H54 (cell line): ENCODE measurements at places on chromosomes 3 and 15.

DNA sequence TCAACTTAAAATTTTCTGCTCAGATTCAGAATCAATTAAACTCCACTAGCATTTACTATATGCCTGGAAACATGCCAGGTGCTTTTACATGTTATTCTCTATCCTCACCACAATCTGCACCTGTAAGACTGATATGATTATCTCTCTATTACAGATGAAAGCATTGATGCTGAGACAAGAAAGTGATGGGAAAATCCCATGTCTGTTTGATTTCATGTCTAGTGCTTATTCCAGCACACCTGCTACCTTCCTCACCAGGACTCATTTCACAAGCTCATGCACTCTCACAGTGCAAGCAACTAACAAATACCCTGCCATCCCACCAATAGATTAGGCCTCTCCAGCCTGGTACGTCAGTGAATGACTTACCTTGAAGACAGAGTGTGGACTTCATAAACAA, 25.0 kb upstream of the BCL6 start:
- no peak for DNase-seq

DNA sequence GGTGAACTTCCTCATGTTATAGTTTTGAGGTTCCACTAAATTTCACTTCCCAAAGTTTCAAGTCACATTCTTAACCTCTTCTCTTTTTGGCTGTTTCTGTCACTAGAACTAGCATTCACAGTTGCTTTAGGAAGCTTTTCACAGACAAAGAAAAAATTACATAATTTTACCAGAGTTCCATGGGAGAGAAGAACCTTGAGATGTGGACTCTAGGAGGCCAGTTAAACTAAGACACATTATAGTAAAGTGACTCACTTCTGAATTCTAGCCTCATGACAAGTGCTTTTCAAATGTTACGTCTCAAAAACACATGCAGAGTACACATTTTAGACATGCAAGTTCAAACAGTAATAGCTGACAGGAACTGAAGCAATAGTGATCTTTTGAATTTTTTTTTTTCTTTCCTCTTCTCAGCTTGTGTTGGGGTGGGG, 39.9 kb upstream of the LRTM1 start:
- DNase-seq, result no peak

- no peak for DNase-seq
Measured at GRCh38 chr3:110677506-110677905, 394.1 kb upstream of the NECTIN3 start.

DNA sequence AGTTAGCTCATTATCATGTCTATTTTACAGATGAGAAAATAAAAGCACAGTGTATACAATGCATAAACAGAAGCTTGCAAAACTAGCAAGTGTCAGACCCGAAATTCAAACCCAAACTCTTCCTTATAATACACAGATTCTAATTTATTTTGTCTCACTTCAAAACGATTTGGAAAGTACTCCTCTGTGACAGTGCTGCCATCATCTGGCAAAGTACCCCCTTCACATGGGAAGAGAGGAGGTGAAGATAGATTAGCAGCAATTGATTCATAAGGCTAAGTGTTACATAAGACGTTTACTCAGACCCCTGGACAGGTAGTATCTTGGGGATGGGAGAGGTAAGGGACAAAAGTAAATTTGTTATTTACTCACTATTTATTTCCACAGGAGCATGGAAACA, 744.0 kb upstream of the SGO1 start:
- DNase-seq, result no peak

- no peak for DNase-seq
Measured at GRCh38 chr15:50944672-50945071, 36.2 kb downstream of the AP4E1 start.

DNA sequence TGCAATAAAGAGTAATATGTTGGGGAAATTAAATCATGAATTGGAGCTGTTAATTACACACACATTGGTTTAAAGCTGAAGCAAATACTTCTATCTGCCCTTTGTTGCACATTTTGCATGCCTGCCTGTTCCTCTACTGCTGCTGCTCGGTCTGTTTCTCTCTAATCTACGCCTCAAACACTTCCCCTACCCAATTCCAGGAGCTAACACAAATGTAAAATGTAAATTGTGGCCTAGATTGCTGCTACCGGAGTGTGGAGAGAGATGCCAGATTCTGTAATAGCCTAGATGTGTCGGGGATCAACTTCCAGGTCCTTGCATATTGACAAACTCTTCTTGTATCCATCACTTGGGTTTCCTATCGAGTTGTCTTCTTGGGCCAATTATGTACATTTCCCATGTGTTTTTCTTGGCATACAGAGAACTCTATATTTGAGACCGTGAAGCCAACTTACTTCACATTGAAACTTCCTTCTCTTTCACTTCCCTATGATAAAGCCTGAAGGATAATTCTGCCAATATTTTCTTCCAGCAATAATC, 450.4 kb upstream of the NR2F2 start:
- no peak for DNase-seq

DNA sequence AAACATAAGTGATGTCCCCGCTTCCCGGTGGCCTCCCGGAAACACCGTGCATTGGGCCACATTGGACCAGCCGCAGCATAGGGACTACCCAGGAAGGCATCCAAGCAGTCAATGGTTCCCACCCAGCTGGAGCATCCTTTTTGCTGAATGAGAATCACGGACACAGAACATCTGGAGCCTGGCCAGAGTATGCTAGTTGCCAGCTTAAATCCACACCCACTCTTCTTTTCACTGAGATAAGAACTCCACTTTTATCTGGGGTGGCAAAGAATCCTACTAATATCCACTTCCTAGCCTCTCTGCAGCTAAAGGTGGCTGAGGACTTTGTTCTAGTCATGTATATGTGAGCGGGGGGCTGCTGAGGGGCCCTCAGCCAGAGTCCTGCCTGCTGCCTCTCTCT, 95.2 kb upstream of the PLXNA1 start:
- no peak for DNase-seq

- DNase-seq, result no peak
Measured at GRCh38 chr3:14263317-14264005, 84.8 kb downstream of the LSM3 start.

- no peak for DNase-seq
Measured at GRCh38 chr3:4680227-4680691, 187.1 kb downstream of the ITPR1 start.

DNA sequence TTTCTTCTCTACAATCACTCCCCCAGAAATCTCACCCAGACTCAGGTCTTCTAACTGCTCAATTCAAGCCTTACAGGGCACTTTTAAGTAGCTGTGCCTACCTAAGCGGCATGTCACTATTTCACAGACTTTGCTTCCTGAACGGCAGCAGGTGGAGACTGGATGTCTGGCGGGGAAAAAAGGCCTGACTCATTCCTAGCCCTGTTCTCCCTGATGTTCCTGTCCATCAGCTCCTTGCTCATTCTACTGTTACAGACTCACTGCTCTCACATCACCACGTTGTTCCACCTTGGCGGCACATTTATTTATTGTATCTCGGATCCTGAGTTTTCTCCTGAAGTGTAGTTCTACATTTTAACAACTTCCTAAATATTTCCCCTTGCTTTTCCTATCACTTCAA, 52.6 kb upstream of the ATP11B start:
- peak; percentile 19 for DNase-seq

DNA sequence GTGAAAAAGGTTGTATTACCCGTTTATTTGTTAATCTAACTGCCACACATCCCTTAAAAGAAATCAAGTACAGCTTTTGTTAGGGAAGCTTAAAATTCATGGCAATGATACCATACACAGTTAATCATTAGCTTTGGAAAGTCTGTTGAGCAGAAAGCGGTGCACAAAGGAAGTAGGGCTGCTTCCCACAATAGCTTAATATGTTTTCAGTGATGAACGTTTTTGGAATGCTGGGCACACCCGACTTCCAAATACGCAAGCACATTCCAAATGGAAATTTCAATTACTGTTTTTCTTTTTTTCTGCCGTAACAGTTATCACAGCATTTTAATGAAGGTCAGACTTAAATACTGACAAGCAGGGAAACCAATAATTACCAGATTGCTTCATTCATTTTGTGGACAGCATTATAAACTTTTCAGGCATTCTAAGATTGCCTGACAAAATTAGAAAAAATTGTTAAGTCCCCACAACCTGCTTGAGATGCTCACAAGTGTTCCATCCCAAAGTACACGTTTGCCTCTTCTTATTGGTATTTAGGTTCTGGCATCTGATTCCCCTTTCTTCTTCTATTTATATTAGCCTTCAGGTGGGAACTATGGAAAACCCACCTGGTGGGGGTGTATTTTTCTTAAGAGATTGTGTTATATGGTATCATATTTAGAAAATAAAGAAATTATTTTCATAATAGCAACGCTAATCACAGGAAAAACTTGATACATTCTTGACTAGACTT, 1.1 kb upstream of the ECT2 start:
- peak; percentile 27 for DNase-seq

GRCh38 chr15:51776952-51777569, 25.7 kb downstream of the TMOD2 start:
- DNase-seq, result peak; percentile 17

GRCh38 chr3:9040996-9041395, 77.7 kb upstream of the RAD18 start:
- no peak for DNase-seq

GRCh38 chr3:23377928-23378672, 175.0 kb downstream of the UBE2E2 start:
- no peak for DNase-seq

GRCh38 chr3:171533702-171534101, 73.5 kb upstream of the TNIK start:
- no peak for DNase-seq

DNA sequence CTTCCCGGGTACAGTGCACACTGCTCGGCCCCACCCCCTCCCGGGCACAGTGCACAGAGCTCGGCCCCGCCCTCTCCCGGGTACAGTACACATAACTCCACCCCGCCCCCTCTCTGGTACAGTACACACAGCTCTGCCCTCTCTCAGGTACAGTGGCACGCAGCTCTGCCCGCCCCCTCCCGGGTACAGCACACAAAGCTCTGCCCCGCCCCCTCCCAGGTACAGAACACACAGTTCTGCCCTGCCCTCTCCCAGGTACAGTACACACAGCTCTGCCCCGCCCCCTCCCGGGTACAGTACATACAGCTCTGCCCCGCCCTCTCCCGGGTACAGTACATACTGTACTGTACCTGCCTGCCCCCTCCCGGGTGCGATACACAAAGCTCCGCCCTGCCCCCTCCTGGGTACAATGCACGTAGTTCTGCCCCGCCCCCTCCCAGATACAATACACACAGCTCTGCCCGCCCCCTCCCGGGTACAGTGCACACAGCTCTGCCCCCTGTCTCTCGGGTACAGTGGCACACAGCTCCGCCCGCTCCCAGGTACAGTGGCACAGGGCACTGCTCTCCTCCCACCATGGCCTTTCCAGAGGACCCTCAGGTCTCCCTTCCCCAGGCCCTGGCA, 16.4 kb upstream of the PRR20G start:
- DNase-seq, result no peak

GRCh38 chr15:22735781-22736180, 50.7 kb upstream of the NIPA1 start:
- DNase-seq, result no peak

DNA sequence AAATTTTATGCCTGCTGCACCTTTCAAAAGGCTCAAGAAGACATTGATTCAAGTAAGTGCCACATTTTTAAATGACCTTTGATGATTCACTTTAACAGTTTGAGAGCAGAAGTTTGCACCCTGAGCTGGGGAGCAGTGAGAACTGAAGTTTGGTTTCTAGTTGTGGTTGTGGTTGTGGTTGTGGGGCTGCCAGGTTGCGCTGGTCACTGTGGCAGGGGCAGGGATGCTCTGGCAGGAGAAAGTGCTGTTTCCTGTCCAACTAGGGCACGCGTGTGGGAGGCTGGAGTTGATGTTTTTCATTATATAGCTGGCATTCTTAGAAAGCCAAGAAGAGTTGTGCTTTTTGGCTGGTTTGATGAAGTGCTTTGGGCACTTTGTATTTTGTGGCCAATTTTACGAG, 339.7 kb upstream of the NR2F2 start:
- no peak for DNase-seq

- no peak for DNase-seq
Measured at GRCh38 chr3:16148213-16148612, 26.3 kb upstream of the GALNT15 start.

GRCh38 chr15:96889734-96890480, 559.4 kb downstream of the NR2F2 start:
- no peak for DNase-seq

DNA sequence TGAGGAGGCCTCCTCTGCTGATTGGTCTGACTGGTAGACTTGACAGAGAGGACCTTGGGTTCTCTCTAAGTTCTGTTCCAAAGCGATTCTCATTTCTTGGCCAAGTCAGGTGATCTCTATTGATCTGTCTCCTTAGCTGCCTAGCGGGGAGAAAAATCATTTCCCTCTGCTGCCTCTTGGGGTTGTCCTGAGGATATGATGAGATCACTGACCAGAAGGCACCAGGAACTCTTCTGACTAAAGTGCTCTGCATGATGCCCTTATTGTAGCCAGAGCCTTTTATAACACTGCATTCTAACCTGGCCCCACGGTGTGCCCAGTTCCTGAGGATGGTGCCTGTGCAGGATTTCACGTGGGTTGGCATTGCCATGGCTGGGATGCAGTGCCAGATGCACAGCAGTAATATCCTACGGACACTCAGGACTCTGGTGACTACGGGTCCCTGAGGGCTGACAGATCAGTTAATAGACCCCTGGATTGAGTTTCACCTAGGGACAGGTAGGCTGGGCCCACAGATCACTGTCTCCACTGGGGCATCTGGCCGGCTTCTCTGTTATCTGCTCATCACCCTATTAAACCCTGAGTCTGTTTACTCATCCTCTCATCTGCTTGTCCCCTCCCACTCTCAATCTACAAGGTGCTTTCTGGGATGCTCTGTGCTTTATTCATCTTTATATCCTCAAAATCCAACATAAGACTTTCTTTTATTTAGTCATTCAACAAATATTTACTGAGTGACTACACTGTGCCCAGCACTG, 3.9 kb upstream of the HEG1 start:
- peak; percentile 57 for DNase-seq

GRCh38 chr3:63964681-63965485, 52.7 kb upstream of the SCAANT1 start:
- no peak for DNase-seq

GRCh38 chr3:13484851-13485590, 4.9 kb downstream of the HDAC11 start:
- DNase-seq, result peak; percentile 73

DNA sequence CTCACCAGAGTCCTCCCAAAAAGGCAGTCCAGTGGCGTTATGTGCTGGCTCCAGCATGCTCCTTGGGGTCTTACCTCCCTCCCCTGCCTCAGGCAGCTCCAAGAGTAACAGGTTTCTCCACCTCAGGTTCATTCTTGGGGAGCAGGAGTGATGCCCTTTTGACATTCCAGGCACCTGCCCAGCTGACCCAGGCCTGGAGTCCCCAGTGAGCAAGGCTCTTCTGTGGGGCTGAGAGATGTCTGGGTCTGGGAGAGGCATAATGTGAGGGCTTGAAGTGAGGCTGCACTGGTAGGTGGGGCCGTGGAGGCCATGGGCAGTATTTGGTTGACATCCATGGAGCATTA, 15.3 kb downstream of the PXYLP1 start:
- no peak for DNase-seq
